ENCODE measurements at places on chromosomes 3 and 15. TPM values are rescaled to one million over a fixed set of nuclear protein-coding genes. Genes with fewer than 3 reads are reported as not detected.

DNAJB8 gene
- not detected for polyA plus RNA-seq

DNA sequence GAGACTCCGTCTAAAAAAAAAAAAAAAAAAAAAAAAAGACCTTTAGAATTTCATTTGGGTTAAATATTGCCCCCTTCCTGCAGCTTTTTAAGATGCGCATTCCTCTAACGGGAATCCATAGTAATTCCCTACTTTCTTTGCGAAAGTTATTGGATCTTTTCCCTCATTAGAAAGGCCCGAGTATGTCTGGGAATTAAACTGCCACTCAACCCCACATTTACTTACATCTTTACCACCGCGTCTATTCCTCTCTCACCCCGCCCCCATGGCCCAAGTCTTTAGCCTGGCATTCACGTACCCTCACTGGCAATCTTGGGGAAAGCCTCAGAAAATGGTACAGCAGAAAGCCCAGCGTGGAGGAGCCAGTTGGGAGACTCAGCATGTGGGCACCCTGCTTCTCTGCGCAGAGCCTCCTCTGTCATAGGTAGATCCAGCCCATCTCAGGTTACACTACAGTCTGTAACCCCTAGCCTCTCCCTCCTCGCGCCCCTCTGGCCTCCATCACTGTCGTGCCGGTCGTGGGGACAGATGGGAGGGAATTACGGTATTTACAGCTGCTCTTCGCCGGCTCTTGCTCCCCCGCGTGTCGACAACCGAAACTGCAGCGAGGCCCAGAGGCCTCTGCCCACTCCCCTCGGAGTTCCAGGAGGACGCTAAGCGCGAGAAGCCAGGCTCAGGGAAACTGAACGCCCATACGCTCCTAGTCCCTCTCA, 6.4 kb upstream of the ANKDD1A start:
- H3K27me3 ChIP-seq = no peaks in the 10 kb centered on the region
- H3K27ac ChIP-seq = no peak overlapping the region
- H3K36me3 ChIP-seq = no peaks in the 10 kb centered on the region

DNA sequence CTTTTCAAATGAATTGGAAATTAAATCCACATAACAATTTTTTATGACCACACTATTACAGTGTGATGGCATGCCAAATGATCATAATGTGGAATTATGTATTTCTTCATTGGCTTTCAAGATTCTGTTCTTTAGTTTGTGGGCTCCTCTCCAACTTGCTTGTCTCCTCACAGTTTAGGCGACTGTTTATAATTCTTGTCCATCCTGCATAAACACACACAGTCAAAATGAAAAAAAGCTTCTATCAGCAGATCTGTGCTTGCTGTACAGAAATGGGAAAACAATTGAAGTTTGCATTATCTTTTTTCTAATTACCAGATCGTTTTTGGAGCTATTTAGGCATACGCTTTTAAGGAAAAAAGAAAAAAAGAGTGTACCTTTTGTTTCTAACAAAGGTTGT, 37.0 kb downstream of the OPA1 start:
- H3K27me3 ChIP-seq = no peaks in the 10 kb centered on the region
- H3K4me1 ChIP-seq = no peaks in the 10 kb centered on the region
- no peak overlapping the region for H3K4me3 ChIP-seq
- H3K36me3 ChIP-seq = no peaks in the 10 kb centered on the region
- no peak overlapping the region for H3K27ac ChIP-seq
- DNase-seq = no peak

ASB14 gene
- polyA plus RNA-seq = not detected

TM4SF18 gene
- polyA plus RNA-seq = 7.0 TPM

DNA sequence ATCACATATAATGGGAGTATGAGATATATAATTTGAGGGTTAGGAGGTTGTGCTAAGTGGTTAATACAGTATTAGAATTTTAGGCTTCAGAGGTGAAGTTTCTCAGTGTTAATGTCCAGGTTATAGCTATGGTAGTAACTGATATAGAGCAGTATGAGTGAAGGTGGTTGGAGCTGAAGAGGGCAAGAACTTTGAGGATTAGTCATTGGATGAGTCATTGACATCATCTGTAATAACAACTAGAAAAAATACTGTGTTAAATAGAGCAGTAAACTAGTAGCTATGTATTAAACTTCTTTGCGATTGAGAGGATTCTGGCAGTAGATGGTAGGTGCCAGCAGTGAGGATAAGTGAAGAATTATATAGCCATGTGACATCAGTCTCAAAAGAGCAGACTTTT, 47.5 kb upstream of the EIF3J start:
- DNase-seq = no peak
- H3K36me3 ChIP-seq = no peaks in the 10 kb centered on the region
- no peaks in the 10 kb centered on the region for H3K27me3 ChIP-seq
- H3K4me1 ChIP-seq = peaks cover 5% of the 10 kb centered on the region

GRCh38 chr3:31974471-31974870, 6.6 kb downstream of the OSBPL10 start:
- H3K27ac ChIP-seq = no peak overlapping the region
- no peaks in the 10 kb centered on the region for H3K27me3 ChIP-seq
- no peaks in the 10 kb centered on the region for H3K36me3 ChIP-seq
- H3K4me3 ChIP-seq = no peak overlapping the region
- peaks cover 1% of the 10 kb centered on the region for H3K4me1 ChIP-seq

DNA sequence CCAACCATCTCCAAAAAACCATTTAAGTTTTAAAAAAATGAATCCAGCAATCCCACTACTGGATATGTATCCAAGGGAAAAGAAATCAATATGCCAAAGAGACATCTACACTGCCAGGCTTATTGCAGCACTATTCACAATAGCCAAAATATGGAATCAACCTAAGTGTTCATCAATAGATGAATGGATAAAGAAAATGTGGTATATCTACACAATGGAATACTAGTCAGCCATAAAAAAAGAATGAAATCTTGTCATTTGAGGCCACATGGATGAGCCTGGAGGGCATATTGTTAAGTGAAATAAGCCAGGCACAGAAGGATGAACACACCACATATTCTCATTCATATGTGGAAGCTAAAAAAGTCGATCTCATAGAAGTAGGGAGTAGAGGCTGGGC, 136.1 kb downstream of the FILIP1L start:
- H3K4me3 ChIP-seq = no peak overlapping the region
- no peak overlapping the region for H3K27ac ChIP-seq
- H3K27me3 ChIP-seq = no peaks in the 10 kb centered on the region

- peak; percentile 79 for DNase-seq
- peaks cover 29% of the 10 kb centered on the region for H3K4me1 ChIP-seq
- H3K27me3 ChIP-seq = no peaks in the 10 kb centered on the region
- H3K36me3 ChIP-seq = no peaks in the 10 kb centered on the region
Observed at GRCh38 chr15:73927003-73927475, 777 bp downstream of the LOXL1 start.

DNA sequence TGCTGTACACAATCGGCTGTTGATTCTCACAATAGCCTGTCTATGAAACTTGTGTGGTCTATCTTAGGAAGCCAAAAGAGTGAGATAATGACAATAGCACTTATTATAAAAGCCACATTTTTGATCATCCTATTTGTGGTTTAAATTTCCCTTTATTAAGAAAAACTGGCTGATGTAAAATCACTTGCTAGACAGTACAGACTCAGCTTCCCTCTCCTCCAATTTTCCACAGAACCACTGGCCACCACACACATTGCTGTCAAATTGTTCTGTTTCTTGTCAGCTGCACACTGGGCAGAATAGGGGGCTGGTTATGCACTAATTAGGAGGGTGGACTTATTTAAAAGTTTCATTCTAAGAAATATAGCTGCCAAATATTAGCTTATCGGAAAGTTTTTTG, 425.9 kb downstream of the EPHA3 start:
- DNase-seq = no peak
- H3K4me3 ChIP-seq = no peak overlapping the region
- no peaks in the 10 kb centered on the region for H3K36me3 ChIP-seq
- no peaks in the 10 kb centered on the region for H3K27me3 ChIP-seq

GRCh38 chr3:41991437-41991836, 29.5 kb upstream of the ULK4 start:
- no peaks in the 10 kb centered on the region for H3K4me1 ChIP-seq
- no peaks in the 10 kb centered on the region for H3K36me3 ChIP-seq
- H3K4me3 ChIP-seq = no peak overlapping the region
- H3K27me3 ChIP-seq = no peaks in the 10 kb centered on the region

DNA sequence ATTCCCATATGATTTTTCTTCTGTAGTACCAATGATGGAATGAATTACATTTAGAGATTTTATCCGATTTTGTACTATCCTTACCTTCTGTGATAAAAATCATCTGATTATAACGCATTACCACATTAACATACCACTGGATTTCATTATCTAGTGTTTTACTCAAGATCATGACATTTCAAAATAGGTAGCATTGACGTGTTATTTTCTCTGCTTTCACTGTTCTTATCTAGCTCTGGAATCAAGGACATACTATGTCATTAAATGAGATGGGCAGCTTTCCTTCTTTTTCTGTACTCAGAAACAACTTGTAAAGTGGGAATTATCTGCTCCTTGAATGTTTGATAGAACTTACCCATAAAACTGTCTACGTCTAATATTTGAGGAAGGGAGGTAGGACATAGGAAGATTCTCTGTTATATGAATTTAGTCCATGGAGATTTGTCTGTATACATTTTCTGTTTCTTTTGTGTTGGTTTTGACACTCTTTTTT, 183.7 kb upstream of the NR2E3 start:
- no peak overlapping the region for H3K27ac ChIP-seq
- H3K4me3 ChIP-seq = no peak overlapping the region
- no peaks in the 10 kb centered on the region for H3K4me1 ChIP-seq
- H3K36me3 ChIP-seq = no peaks in the 10 kb centered on the region

GRCh38 chr15:68175526-68175925, 29.6 kb downstream of the CALML4 start:
- H3K27me3 ChIP-seq = no peaks in the 10 kb centered on the region
- H3K4me1 ChIP-seq = no peaks in the 10 kb centered on the region
- no peaks in the 10 kb centered on the region for H3K36me3 ChIP-seq
- H3K4me3 ChIP-seq = no peak overlapping the region
- no peak for DNase-seq
- H3K27ac ChIP-seq = no peak overlapping the region

- peak; percentile 71 for DNase-seq
- no peaks in the 10 kb centered on the region for H3K27me3 ChIP-seq
- no peaks in the 10 kb centered on the region for H3K36me3 ChIP-seq
- H3K27ac ChIP-seq = peak overlapping the region; percentile 55
- no peak overlapping the region for H3K4me3 ChIP-seq
Observed at GRCh38 chr3:16399473-16399872, 114.0 kb downstream of the RFTN1 start.

- peaks cover 11% of the 10 kb centered on the region for H3K4me1 ChIP-seq
- H3K27ac ChIP-seq = no peak overlapping the region
- no peak for DNase-seq
- H3K27me3 ChIP-seq = no peaks in the 10 kb centered on the region
Observed at GRCh38 chr15:68337826-68338225, 60.3 kb downstream of the FEM1B start.

PLCB2 gene
- 8.6 TPM for polyA plus RNA-seq

- H3K27me3 ChIP-seq = no peaks in the 10 kb centered on the region
- no peak for DNase-seq
- H3K4me1 ChIP-seq = no peaks in the 10 kb centered on the region
- H3K27ac ChIP-seq = no peak overlapping the region
- H3K4me3 ChIP-seq = no peak overlapping the region
- H3K36me3 ChIP-seq = no peaks in the 10 kb centered on the region
Observed at GRCh38 chr15:58288592-58288991, 143.2 kb upstream of the LIPC start.

TMEM108 gene
- 0.61 TPM for polyA plus RNA-seq

- peaks cover 5% of the 10 kb centered on the region for H3K4me1 ChIP-seq
- peak overlapping the region; percentile 2 for H3K27ac ChIP-seq
- no peaks in the 10 kb centered on the region for H3K36me3 ChIP-seq
Observed at GRCh38 chr3:20669675-20670074, 483.7 kb upstream of the SGO1 start.

- no peaks in the 10 kb centered on the region for H3K36me3 ChIP-seq
- no peak for DNase-seq
- H3K4me3 ChIP-seq = no peak overlapping the region
- H3K4me1 ChIP-seq = no peaks in the 10 kb centered on the region
- H3K27ac ChIP-seq = no peak overlapping the region
Observed at GRCh38 chr15:52466134-52466701, 62.5 kb downstream of the MYO5A start.

DNA sequence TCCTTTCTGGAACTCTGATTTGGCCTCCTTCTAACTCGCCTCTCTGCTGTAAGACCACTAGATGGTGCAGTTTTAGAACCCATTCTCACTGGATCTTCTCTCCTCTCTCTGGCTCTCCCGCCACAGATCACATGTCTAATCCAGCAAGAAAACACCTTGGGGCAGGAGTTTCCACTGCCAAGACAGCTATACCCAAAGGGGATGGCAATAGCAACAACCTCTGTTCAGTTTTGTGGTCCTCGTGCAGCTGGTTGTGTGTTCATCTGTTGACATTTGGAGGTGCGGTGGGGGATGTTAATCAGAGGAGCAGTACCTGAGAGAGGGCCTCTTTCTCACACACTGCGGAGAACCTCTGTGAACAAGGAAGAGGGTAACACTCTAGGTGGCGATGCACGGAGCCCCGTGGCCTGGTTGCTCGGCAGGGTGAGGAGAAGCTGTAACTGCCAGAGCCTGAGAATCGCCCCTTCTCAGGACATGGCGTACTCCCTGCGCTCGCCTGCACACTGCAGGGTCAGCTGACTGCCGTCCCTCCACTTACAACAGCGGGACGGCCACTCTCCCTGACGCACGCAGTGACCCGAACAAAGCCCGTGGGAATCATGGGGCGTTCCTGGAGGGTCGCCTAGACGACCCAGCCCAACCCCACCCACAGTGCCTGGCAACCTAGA, at the start of gene TEX55:
Gene TEX55, plus strand, starts transcription at position 666 of the 668 bp plus-strand sequence. CDS start 25 bp downstream, outside the sequence.
- H3K36me3 ChIP-seq = no peaks in the 10 kb centered on the region
- no peak within 1 kb of the TSS for H3K27ac ChIP-seq
- DNase-seq = no peak
- no peak within 1 kb of the TSS for H3K4me3 ChIP-seq

EFCC1 gene
- polyA plus RNA-seq = 5.2 TPM

CHRNA7 gene
- polyA plus RNA-seq = 1.6 TPM

DNA sequence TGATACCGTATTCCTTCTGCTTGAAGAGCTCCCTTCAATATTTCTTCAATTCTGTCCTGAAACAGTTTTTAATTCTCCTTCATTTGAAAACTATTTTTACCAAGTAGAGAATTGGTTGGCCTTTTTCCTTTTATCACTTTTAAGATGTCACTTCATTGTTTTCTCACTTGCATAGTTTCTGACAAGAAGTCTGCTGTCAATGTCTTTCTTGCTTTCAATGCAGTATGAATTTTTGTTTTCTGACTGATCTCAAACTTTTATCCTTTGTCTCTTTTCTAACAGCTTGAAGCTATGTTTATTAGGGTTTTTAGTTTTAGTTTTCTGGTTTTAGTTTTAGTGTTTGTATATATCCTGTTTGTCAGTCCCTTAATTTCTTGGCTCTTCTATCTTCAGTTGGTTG, 364.8 kb upstream of the TPRG1 start:
- no peak for DNase-seq
- H3K36me3 ChIP-seq = no peaks in the 10 kb centered on the region
- no peak overlapping the region for H3K4me3 ChIP-seq

- no peaks in the 10 kb centered on the region for H3K27me3 ChIP-seq
- H3K27ac ChIP-seq = no peak overlapping the region
- H3K36me3 ChIP-seq = no peaks in the 10 kb centered on the region
- no peak for DNase-seq
Observed at GRCh38 chr15:87269566-87269965, 987.0 kb downstream of the NTRK3 start.

All from ovary (tissue), 10 donors.